Head of caudate nucleus (tissue), 42 donors: ENCODE measurements at places on chromosomes 12 and 14.

DNA sequence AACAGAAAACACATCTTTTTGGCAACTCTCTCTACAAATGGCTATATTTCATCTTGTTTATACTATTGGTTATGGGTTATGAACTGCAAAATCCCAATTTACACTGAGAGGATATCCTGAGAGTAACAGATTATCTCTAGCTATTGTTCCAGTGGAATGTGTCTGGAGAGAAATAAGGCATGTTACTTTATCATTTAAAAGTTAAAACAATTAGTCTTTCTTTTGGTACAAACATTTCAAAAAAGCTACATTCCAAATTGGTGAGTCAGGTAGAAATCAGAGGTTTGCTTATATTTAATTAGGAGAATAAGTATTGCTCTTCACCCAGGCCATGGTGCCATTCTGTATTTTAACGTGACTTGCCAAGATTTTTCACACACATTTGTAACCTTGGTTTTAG is 411.6 kb downstream of the CCER1 start:
- DNase-seq: no peak

DNA sequence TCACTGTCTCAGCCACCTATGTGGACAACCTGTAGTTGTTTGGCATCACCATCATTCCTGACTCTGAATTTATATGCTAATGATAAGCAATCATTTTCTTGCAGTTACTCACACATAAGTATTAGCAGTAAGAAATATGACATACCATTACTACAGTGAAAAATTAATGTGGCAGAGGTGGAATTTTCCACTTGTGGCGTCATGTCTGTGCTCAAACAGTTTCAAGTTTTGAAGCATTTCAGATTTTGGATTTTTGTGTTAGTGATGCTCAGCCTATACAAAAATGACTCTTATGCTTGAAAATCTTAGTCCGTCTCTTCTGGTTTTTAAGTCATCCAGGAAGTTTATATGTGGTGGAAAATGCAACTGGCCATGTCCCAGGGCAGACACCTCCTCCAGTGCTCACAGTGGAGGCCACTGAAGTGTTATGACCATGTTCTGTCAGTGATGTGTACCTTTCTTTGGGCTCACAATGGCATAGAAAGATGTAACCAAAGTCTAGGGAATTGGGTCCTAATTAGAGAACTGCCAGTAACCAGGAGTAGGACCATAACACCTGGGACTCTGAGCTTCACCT is 220.6 kb downstream of the SYT1 start:
- DNase-seq: no peak

- DNase-seq: no peak
Measured at GRCh38 chr12:131147894-131148293, 194.2 kb downstream of the ADGRD1 start.

- DNase-seq: no peak
Measured at GRCh38 chr14:22541721-22542120, 47.3 kb downstream of the DAD1 start.

- DNase-seq: peak; percentile 30
Measured at GRCh38 chr12:103841690-103842584, 903 bp upstream of the NT5DC3 start.

- DNase-seq: no peak
Measured at GRCh38 chr14:72605921-72606220, 288.0 kb downstream of the DPF3 start.
